ENCODE measurements at places on chromosomes 7 and 10.

GRCh38 chr10:33388785-33389184, 54.3 kb upstream of the NRP1 start:
- DNase-seq: no peak

DNA sequence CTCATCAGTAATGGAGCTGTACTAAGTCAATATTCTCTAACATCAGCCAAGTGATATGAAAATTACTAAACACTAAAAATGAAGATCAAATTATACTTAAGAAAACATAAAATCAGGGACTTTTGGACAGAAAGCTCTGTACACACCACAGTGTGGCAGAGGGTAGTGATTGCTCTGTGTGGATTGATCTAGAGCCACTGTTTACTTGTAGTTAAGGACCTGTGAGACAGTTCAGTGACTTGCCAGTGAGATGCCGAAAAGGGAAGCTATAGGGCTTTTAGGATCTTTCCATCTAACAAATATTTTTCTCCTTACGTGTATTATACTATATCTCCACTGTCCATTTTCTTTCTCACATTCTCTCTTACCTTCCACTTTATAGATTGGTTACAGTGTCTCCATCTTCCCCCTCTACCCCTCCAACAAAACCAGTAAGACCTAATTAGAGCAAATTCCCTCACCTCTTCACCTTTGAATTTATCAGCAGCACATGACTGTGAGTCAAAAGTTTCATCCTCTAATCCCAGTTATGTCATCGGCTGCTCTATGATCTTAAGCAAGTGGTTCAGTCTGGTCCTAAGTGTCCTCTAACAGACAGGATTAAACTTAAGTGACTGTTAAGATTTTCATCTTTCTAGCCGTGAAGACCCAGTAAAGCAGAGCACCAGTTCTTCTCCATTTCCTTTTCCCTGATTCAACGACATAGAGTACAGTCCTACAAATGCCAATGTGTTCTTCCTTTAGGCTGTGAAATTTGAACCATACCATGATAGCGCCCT, 6.9 kb downstream of the PIK3CG start:
- DNase-seq: no peak

- no peak for DNase-seq
Observed at GRCh38 chr7:157679607-157680006, 342.8 kb downstream of the DNAJB6 start.

DNA sequence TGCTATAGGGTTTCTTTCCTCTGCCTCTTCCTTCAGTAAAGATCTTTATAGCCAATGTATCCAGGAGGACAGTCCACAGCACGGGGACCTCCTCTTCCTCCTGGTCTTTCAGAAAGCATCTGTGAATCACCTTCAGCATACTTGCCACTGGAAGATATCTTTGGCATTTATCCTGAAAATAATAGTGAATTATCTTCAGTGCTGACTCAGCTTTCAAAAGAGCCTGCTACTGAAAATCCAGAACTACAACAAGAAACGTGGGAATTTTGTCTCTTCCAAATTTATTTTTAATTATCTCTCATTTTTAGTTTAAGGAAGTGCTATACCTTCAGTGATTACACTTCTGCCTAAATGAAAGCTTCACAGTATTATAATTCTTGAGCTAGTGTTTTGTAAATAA, 7.6 kb upstream of the UNC5B start:
- no peak for DNase-seq

DNA sequence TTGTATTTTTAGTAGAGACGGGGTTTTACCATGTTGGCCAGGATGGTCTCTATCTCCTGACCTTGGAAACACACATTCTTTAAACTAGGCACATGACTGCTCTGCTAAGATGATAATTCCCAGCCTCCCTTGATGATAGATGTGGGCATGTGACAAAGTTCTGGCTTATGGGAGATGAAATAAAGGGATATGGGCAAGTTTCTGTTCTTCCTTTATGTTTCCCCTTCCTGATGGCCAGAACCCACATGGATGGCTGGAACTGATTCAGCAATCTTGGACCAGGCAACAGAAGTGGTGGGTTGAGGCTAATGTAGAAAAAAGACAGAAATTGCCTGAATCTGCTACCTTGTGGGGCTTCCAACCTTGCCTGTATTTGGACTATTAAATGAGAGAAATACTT, 60.7 kb upstream of the NRP1 start:
- no peak for DNase-seq

- DNase-seq: no peak
Observed at GRCh38 chr10:60781661-60782060, 3.4 kb downstream of the CDK1 start.

DNA sequence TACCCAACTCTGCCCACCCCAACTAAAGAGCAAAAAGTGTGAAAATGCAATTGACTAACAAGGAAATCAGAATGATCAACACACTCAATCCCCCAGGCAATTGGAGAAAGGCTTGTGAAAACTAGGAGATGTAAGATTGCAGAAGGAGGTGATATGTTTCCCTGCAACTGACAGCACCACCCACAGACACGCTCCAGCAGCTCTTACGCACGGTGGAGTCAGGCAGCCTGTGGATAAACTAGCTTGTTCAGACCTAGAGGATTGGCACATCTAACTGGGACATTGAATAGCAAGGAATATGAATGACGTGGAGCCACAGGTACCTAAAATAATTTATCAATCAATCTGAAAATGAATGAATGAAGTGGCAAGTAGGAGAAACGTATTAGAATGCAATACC, 125.7 kb upstream of the MYO3A start:
- DNase-seq: no peak

DNA sequence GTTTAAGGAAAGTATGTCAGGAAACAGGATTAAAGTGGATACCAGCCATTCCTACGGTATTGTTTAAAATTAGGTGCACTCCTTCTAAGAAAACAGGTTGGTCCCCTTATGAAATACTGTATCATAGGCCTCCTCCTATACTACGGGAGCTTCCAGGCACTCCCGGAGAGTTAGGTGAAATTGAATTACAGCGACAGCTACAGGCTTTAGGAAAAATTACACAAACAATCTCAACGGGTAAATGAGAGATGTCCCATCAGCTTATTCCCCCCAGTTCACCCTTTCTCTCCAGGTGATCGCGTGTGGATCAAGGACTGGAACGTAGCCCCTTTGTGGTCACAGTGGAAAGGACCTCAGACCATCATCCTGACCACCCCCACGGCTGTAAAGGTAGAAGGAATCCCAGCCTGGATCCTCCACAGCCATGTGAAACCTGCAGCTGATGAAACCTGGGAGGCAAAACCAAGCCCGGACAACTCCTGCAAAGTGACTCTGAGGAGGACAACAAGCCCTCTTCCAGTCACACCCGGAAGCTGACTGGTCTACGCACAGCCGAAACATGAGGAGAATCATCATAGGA, 25.1 kb upstream of the GHITM start:
- DNase-seq: no peak

GRCh38 chr10:102235598-102235920, 5.8 kb downstream of the PITX3 start:
- DNase-seq: peak; percentile 76

- DNase-seq: no peak
Observed at GRCh38 chr10:76337641-76338040, 906.2 kb downstream of the LRMDA start.

DNA sequence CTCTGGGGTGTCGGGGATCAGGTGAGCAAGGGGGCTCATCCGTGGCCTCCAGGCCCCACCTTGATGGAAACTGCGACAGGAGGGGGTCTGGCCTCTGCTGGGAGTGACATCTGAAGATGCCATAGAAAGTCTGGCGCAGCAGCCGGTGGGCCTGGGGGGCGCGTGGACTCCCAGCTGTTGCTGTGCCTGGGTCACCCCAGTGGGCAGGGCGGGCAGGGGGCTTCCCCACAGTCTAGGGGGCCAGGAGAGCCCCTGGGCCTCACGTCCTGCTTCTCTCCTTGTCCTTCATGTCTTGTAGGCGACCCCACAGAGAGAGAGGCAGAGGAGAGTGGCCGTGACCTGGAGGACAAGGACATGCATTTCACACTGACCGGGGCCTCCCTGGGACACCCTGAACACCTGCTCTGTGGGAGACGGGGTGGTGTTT, 450.5 kb downstream of the DNAJB6 start:
- DNase-seq: no peak

- DNase-seq: no peak
Observed at GRCh38 chr7:104225451-104225850, 17.6 kb upstream of the ORC5 start.

DNA sequence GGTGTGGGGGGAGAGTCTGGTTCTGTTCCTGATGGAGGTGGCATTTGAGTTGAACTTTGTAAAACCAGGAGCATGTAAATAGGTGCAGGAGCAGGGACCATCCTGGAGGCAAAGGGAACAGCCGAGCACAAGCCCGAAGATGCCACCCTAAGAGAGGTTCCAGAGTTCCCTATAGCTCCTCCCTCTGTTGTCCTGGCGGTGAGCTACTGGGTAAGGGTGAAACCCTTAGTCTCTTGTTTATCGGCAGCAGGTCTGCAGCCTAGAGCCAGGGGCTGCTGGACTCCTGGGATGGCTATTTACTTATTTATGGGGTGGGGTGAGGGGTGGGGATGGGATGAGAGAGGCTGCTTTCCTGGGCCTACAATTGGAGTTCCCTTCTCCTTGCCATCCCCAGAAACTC, 6.5 kb upstream of the LBX1 start:
- DNase-seq: no peak

DNA sequence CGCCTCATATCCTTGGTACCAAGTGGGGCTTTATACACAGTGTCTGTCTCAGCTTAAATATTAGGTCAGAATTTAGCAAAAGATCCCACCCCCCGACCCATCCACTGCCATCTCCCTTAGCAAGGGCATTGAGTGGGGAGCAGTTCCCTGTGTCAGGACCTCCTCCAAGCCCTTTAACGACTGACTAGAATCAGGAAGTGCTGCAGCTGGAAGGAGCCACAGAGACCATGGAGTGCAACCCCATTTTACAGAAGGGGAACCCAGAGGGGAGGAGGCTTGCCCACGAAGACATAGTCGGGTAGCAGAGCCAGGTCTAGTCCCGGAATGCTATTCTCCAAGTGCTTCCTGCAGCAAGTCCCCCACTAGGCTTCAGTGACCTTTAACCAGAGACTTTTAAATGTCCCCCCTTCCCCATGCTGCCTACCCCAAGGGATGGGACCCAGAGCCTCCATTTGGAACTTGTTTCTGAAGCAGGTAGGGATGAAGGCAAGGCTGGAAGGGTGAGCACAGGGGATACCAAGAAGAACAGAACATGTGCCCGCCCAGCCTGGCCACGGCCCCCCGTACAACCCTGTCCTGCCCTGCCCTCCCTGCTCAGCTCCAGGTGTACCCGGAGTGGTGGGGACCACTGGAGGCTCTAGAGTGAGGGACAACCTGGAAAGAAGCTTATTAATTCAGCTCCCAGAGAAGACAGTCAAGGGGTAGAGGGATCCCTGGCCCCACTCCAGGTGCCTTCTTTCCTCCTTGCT, 41.3 kb downstream of the C10orf105 start:
- DNase-seq: no peak

- DNase-seq: no peak
Observed at GRCh38 chr10:21502348-21502740, 23.1 kb downstream of the SKIDA1 start.

DNA sequence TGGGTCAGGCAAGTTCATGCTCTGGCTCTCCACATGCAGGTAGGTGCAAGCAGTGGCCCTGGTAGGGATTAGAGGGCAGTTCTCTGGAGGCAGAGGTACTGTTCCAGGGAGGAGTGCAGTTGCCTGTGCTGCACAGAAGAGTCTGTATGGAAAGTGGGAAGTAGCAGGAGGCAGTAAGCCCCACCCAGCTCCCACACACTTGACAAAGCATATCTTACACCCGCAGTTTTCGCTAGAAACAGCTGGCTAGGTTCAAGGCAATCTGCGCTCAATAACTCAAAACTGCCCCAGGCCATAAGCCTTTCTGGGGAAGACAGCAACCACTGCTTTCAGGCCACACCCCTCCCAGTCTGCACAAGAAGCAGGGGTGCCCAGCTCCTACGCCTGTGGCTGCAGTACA, 33.1 kb upstream of the ARMC3 start:
- DNase-seq: no peak

- no peak for DNase-seq
Observed at GRCh38 chr7:101634196-101634717, 5.2 kb upstream of the MYL10 start.

DNA sequence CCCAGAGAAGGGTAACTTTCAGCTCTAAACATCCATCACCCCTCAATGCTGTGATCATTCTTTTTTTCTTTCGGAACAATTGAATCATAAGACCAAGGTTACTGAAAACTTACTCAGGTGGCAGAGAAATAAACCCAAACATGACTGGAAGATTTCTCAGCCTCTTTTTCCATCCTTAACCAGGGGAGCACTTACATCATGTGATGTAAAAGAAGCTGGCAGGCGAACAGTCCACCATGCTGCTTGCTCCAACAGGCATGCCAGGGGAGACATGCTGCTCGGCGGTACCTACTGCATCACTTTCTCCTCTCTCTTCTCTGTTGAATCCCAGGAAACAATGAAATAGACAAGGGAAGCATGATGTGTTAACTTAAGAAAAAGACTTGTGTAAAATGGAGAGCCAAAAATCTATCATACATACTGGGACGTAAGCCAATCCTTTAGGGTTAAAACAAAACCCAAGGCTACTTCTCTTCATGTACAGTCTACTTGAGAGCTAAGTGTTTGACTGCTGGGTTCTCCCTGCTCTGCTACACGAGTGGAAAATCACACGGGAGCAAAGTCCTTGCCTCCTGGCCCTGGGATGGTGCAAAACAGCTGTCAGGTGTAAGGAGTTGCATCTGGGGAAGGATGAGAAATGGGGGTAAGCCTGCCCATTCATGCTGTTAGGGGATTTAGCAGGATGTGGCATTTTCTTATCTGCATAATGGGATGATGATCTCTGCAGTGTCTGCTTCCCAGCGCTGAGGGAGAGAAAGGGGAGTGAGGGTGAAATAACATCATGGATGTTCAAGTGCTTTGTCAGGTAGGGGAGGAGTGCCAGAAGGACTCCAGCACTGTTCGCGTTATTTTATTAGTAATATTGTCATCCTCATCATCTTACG, 64.3 kb upstream of the ZNF438 start:
- DNase-seq: no peak

- DNase-seq: no peak
Observed at GRCh38 chr7:146862415-146862814, 745.8 kb downstream of the CNTNAP2 start.

- DNase-seq: no peak
Observed at GRCh38 chr10:4240608-4241197, 455.7 kb upstream of the KLF6 start.

DNA sequence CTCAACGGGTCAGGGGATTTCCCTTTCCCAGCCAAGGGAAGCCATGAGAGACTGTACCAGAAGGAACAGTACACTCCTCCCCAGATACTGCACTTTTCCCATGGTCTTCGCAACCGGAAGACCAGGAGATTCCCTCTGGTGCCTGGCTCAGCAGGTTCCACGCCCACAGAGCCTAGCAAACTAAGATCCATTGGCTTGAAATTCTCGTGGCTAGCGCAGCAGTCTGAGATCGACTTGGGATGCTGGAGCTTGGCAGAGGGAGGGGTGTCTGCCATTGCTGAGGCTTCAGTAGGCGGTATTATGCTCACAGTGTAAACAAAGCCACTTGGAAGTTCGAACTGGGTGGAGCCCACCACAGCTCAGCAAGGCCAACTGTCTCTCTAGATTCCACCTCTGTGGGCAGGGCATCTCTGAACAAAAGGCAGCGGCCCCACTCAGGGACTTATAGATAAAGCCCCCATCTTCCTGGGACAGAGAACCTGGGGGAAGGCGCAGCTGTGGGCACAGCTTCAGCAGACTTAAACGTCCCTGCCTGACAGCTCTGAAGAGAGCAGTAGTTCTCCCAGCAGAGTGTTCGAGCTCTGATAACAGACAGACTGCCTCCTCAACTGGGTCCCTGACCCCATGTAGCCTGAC, 29.6 kb downstream of the SLC16A12 start:
- no peak for DNase-seq

All from PC-9 (cell line).